Mesangial cell (primary cell): ENCODE measurements at places on chromosomes 13 and 19. TPM values are rescaled to one million over a fixed set of nuclear protein-coding genes. Genes with fewer than 3 reads are reported as not detected.

The LPAR6 gene
- total RNA-seq: 3.3 TPM in 2 replicates

The KIR3DL1 gene
- total RNA-seq: not detected in 2 replicates

The HNRNPL gene
- 168 and 316 TPM in 2 replicates for total RNA-seq

The PLIN4 gene
- 0.13 TPM in 1 of 2 replicates, not detected in the other for total RNA-seq

The SLITRK6 gene
- total RNA-seq: not detected in 2 replicates

The ZNF90 gene
- 1.0 and 2.8 TPM in 2 replicates for total RNA-seq

The LILRA1 gene
- total RNA-seq: not detected in 2 replicates
